CD8-positive, alpha-beta T cell (primary cell): ENCODE measurements at places on chromosomes 1 and 21.

GRCh38 chr21:45470773-45471524 is 66.0 kb downstream of the COL18A1 start:
- peak; percentile 69 for DNase-seq

DNA sequence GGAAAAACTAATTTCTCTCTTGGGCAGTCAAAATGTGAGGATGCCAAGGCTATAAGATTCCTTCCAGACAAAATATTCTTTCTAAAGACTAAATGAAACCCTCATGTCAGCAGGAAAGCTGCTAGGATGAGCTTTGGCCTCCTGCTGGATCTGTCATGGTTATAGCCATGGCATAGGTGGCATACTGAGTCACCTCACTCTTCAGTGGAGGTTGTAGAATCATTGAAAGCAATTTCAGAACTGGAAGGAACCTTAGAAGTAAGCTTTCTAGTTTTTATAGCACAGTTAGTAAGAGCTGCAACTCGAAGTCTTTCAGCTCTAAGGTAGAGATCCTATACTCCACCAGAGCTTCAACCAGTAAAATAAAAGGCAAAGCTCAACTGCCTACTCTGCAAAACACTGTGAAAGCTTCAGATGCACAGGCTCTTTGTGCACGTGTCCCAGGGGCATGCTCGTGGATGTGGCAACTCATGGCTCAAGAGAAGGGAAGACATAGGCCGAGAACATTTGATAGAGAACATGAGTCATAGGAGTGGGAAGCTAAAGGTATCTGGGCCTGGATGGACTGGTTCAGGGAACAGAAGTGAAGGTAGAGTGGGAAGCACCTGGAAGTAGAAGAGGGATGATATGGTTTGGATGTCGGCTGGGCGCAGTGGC is 5.8 kb downstream of the AVPR1B start:
- no peak for DNase-seq

GRCh38 chr1:203571661-203572060 is 55.0 kb upstream of the ATP2B4 start:
- no peak for DNase-seq

- no peak for DNase-seq
Observed at GRCh38 chr1:30477588-30477987, 245.8 kb downstream of the MATN1 start.

DNA sequence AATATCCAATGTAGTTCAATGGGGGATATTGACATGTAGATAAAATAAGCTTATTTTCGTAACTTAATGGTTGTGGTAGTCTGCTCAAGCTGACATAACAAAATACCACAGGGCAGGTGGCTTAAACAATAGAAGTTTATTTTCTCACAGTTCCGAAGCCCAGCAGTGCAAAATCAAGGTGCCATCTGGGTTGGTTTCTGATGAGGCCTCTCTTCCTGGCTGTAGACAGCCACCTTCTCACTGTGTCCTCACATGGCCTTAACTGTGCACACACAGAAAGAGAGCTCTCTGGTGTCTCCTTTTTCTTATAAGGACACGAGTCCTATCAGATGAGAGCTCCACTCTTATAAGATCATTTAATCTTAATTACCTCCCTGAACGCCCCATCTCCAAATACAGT is 64.8 kb upstream of the IPO9 start:
- no peak for DNase-seq

DNA sequence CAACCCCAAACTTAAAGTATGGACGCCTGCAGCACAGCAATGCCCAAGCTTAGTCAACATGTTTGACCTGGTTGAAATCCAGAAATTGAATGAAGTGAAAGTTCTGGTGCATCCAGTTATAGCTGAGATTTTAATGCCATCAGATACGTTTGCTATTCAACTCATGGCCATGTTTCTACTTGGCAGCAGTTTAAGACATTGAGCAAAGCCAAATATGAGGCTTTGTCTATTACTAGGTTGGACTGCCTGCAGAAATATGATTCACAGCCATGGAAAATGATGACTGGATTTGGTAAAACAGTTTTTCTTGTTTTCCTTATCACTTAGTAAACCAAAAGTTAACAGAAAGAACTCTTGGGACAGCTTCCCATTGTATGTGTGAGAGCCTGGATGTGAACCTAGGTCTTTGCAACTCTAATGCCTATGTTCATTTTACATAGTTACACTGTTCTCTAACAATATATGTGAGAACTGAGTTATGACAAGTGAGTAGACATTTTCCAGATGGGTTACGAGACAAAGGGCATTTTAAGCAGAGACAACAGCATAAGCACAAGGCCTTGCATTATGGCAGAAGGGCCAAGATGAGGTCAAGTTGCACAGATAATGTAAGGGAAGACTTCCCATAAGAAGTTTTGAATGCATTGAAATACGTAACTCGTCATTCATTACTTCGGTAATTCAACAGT is 32.4 kb upstream of the MYSM1 start:
- no peak for DNase-seq

DNA sequence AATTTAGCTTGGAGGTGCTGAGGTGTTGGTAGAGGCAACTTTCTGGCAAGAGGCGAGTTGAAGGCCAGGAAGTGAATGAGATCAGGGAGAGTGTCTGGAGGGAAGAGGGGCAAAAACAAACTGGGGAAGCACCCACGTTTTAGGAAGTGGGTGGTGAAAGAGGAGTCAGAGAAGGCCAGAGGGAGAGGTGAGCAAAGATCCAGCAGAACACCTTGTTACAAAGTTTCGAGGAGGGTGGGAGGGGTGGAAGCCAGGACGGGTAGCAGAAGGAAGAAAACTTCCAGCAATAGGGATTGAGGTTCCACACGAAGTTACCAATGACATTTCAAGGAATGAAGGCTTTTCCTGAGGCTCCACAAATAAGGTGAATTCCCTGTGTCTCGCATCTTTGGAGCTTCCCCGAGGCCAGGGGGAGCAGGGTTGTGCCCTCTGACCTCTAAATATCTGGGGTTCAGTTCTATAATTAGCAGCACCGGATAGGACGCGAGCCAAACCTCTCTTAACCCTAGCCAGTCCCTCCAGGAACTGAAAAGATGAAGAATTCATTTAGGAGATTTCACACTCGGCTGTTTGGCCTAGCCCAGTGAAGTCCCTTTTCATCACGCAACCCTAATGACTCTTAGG is 578 bp upstream of the SESN2 start:
- no peak for DNase-seq

DNA sequence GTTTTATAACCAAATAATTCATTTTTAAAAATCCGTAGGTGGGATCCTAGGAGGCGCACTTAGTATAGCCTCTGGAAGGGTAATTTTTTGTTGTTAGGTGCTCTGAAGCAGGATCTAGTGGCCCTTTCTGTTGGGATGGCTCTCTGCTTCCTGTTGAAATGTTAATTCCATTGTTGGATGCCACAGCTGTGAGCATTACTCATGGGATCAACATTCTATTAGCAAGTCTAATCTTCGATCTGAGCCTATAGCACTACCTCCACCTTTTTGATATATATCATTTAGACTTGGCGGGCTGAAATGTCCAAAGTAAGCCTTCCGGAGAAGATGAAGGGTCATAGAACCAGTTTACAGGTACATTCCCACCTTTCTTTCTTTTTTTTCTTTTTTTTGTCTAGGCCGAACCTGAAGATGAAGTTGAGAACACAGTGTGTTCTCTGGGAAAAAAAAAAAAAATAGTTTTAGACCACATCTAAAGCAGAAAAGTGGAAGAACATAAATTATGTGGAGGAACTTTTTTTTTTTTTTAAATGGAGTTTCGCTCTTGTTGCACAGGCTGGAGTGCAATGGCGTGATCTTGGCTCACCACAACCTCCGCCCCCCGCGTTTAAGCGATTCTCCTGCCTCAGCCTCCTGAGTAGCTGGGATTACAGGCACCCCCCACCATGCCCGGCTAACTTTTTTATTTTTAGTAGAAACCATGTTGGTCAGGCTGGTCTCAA is 1.4 kb downstream of the CXADR start:
- DNase-seq: no peak

- DNase-seq: no peak
Observed at GRCh38 chr1:45491487-45492260, 711 bp upstream of the TESK2 start.

GRCh38 chr1:19423130-19423529 is 62.2 kb downstream of the CAPZB start:
- no peak for DNase-seq

GRCh38 chr1:41428738-41429640 is 55.5 kb downstream of the EDN2 start:
- no peak for DNase-seq

- no peak for DNase-seq
Observed at GRCh38 chr1:96973605-96974004, 252.0 kb downstream of the PTBP2 start.
